ENCODE measurements at places on chromosomes 12 and 14. TPM values are rescaled to one million over a fixed set of nuclear protein-coding genes. Genes with fewer than 3 reads are reported as not detected.

GRCh38 chr14:36951380-36951911 lies 221.0 kb downstream of the SLC25A21 start:
- DNase-seq: no peak

GRCh38 chr12:42483521-42483790 lies 106.1 kb downstream of the PRICKLE1 start:
- peak; percentile 91 for DNase-seq

SLC16A7 gene
- total RNA-seq: 21.3 TPM

HIP1R gene
- total RNA-seq: 137 TPM

- no peak for DNase-seq
Measured at GRCh38 chr12:104643093-104643818, 186.5 kb downstream of the CHST11 start.

ANO4 gene
- total RNA-seq: not detected

GRCh38 chr14:77885367-77885766 lies 85.5 kb downstream of the ADCK1 start:
- DNase-seq: no peak
